ENCODE measurements at places on chromosomes 12 and 14.

GRCh38 chr14:99029145-99029915 lies 242.7 kb downstream of the BCL11B start:
- no peak for DNase-seq

DNA sequence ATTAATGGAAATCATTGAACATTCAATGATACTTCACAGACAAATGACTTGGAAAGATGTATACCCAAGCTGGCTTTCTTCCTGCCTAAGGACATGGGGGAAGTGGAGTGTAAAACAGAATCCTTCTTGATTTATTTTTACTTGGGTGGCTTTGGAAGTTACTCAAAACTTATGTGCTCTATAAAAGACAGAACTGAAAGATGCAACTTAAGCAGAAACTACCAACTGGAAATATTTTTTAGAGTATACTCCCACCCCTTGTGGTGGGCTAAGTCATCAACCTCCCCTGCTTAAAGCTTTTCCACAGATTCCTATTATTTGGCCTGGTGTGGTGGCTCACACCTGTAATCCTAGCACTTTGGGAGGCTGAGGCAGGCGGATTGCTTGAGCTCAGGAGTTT lies 126.0 kb upstream of the ATP2B1 start:
- no peak for DNase-seq

DNA sequence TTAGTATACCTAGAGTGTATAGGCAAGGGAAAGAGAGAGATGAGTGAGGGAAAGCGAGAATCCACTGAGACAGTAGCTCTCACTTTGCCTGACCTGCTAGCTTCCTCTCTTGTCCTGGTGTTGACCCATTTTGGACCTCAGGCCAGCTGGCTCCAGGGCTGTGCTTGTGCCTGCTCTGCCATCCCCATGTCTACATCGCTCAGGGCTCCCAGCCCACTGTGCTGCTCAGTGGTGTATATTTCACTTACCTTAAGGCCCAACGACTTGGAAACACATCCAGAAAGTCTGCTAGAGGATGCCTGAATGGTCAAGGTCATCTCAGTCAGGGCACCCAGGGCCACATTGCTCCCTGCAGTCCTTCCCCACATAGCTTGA lies 964 bp upstream of the SERPINA4 start:
- DNase-seq = no peak

- DNase-seq = peak; percentile 69
Observed at GRCh38 chr14:60622210-60622916, 26.9 kb downstream of the SIX1 start.
